ENCODE measurements at places on chromosomes 1 and 21.

DNA sequence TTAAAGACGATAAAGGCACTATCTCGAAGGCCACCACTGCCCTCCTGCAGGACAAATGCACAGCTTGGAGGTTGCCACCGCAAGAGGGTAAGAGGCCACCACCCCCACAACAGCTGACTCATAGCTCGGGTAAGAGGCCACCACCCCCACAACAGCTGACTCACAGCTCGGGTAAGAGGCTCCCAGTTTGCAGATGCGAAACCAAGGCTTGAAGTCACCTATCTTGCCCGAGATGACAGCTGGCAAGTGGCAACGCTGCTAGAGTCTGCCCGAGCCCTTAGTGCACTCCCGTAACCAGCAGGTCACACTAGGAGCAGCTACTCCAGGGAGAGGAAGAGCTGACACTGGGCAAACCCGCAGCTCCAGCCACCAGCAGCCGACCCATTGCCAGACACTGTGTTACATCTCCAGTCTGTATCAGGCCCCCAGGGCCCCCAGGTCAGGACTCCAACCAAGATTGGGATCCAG lies 17.1 kb upstream of the SPSB1 start:
- DNase-seq, result peak; percentile 79

DNA sequence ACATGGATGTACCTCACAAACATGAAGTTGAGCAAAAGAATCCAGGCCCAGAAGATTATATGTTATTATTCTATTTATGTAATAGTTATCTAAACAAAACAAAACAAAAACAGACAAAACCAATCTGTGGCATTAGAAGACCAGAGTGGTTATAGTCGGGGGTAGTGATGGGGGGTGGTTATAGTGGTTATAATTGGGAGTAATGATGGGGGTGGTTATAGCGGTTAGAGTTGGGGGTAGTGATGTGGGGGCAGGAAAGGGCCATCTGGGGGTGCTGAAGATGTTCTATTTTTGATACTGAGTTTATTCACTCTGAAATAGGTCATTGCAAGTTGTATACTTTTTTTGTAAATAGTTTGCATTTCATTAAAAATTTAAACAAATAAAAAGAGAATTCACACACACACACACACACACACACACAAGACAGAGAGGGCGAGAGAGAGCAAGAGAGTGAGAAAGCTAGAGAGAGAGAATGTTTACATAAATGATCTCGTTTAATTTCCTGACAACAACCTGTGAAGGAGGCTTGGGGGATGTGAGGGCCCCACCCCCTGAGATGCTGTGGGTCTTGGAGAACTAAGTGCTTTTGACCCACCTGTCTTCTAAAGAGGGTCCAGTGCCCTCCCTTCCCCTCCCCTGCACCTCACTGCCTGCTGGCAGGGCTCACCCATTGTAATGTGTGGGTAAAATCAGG lies 37.4 kb downstream of the RHOU start:
- DNase-seq, result no peak

GRCh38 chr1:150237746-150238145 lies 1.8 kb upstream of the ANP32E start:
- DNase-seq, result no peak

DNA sequence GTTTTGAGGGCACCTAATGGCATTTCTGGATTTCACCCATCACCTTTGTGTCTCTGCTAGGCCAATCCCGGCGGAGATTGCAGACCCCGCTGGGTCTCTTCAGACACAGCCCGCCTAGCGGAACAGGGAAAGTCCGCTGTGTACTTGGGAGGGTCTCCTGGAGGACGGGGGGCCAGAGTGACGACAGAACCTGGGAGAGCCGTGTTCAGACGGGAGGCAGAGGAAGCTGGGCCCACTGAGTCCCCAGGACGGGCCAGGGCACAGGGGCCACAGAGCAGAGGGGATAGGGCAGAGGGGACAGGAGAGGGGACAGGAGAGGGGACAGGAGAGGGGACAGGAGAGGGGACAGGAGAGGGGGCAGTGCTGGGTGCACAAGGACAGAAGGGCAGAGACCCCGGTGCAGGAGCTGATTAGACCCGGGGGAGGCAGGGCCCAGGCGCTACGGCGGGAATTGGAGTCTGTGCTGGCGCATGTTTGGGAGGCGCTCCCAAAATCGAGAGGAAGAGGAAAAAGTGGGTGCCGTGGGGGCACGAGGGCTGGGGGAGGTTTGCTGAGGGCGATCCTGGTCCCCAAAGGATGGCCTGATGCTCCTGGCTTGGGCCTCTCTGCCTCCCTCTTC lies 12.7 kb downstream of the TRPM2 start:
- no peak for DNase-seq

- no peak for DNase-seq
Measured at GRCh38 chr1:22815421-22816066, 104.9 kb downstream of the EPHB2 start.

DNA sequence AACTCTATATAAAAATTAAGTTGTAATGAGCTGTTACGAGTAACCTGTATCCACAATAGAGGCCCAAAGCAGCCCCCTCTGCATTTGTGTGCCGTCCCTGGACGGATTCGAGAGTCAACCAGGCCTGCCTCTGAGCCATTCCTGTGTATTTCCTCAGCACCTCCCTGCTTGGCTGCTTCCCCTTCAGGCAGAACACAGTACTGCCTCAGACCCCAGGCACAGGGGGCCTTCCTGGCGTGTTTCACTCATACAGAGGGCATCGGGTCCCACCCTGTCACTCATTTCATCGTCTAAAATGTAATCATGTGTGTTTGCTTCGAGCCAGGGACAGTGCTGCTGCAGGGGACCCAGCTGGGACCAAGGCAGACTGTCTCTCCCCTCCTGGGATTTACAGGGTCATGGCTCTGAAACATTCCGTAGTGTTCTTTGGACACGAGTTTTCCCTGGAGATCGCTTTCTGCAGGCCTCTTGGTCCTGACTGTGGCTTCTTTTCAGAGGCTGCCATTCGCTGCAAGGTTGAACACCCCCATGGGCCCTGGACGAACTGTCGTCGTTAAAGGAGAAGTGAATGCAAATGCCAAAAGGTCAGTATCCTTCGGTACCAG lies 19.4 kb downstream of the LGALS8 start:
- DNase-seq, result no peak

- no peak for DNase-seq
Measured at GRCh38 chr1:204507317-204508105, 8.7 kb upstream of the MDM4 start.

DNA sequence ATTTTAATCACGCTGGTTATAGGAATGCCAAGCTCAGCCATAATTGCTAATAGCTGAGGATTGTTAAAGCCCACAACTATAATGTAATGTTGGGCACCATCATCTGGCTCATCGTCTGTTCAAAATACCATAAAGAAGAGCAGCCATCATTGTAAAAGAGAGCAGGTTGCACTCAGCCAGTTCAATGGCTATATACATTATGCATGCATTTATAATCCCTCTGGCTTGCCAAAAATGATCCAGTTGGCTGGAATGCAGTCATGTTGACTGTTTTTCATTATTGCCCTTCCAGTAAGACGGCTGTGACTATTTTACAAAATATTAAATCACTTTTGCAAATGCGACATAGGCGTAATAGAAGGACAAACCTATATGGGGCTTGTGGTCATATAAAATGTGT lies 85.3 kb downstream of the SPAG17 start:
- DNase-seq, result no peak

DNA sequence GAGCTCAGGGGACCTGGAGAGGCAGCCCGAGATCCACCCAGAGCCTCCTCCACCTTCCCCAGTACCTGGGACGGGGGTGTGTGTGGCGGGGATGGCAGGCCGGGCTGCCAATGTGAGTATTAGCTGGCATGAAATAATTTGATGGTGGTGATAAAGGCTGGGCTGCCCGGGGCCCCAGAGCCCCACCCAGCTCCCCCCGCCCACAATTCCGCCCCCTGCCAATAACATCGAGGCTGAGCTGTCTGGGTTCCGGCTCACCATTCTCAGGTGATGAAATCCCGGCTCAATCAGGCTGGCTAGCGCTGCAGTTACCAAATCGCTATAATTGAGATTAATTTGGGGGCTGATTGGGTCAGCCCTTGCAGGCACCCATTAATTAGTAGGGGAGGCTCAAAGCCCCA lies 103.8 kb upstream of the CASZ1 start:
- no peak for DNase-seq

DNA sequence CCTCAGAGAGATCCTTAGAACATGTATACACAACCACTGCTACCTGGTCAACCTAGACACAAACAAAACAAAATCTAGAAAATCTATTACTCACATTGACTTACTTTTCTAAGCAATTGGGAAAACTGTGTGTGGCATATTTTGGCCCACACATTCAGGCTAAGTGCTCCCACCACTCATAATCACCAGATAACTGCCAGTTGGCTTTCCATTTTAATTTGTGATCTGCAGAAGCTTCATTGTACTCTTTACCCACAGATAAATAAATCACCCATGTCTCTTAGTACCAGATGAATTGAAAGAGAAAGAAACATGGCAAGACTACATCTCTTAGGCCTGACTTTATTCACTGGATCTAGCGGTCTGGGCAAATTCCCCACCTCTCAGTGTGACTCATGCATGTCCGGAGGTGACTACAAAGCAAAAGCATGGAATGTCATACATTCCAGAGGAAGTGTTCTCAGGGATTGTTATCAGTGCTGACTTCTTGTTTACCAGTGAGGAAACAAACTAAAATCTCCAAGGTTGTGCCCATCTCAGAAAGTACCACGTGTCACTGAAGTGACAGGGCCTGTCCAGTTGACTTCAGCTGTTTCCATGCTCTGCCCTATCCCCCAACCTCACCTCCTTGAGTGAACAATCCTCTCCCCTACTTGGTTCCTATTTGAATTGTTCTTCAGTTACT lies 52.4 kb upstream of the BCL10 start:
- DNase-seq, result no peak

DNA sequence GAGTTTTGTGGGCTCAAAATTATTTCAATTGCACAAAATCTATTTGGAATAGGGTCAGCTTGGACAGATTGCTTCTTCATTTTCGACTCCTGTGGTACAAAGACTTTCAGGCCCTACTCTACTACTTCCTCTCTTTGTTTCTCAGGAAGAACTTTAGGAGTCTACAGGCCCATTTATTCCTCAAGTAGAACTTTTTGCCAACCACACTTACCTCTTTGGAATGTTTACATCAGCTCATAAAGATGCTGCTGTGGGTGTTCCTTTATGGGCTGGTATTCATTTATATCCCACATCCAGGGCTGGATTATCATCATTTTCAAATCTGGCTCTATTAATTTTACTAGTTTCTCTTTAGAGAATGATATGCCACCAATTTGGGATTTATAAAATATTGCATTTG lies 46.3 kb upstream of the TNFSF18 start:
- DNase-seq, result no peak

GRCh38 chr1:172960454-172961208 lies 90.1 kb downstream of the TNFSF18 start:
- no peak for DNase-seq

DNA sequence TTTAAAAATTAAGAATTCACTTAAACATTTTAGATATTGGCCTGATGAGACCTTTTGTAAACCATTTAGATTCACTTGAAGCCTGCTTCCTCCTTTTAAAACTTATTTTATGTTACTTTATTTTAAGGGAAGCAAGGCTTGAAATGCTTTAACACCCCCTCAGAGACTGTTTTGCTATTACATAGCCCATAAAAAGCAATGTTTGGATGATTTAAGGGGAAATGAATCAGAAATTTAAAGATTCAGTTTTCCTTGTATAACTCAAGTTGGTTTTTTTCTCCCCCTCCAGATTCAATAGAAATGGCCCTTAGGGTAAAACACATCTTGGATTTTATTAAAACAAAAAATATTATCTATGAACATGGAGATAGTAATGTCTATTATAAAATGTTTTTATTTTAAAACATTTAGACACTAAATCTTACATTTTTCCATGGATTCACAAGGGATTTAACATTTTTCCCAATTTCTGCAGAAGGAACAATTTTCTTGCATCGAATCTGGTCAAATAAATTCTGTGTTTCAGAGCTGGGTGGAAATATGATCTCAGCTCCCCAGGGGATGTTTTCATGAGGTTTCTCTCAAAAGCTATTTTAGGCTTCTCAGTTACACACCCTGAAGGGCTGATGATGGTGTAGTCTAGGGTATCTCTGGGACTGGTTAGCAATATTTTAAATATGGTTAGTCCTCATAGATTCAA lies 69.3 kb upstream of the WARS2 start:
- DNase-seq, result no peak

- DNase-seq, result no peak
Measured at GRCh38 chr21:43981151-43981870, 30.8 kb upstream of the TRAPPC10 start.

- DNase-seq, result no peak
Measured at GRCh38 chr1:17874231-17874630, 119.1 kb downstream of the ACTL8 start.

GRCh38 chr1:180177931-180178330 lies 23.3 kb downstream of the QSOX1 start:
- DNase-seq, result no peak

- no peak for DNase-seq
Measured at GRCh38 chr1:89887270-89887669, 66.4 kb downstream of the LRRC8D start.

- no peak for DNase-seq
Measured at GRCh38 chr1:169113613-169114119, 7.2 kb downstream of the ATP1B1 start.

DNA sequence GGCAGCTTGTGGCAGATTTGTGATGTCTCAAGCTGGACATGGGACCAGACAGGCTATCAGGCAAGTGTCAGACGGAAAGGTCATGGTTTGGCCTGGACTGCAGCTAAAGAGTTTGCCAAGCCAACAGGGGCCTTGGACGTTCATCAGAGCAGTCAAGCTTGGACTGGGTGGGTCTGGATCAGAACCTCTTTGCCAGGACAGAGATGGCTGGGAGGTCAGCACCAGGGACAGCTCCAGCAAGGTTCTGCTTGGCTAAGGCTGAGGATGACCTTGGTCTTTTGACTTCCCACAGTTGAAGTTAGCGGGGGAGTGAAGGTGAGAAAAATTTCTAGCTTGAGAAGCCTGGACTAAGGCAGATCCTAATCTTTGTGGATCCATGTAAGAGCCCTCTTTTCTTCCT lies 68.1 kb downstream of the GRIK3 start:
- DNase-seq, result no peak

DNA sequence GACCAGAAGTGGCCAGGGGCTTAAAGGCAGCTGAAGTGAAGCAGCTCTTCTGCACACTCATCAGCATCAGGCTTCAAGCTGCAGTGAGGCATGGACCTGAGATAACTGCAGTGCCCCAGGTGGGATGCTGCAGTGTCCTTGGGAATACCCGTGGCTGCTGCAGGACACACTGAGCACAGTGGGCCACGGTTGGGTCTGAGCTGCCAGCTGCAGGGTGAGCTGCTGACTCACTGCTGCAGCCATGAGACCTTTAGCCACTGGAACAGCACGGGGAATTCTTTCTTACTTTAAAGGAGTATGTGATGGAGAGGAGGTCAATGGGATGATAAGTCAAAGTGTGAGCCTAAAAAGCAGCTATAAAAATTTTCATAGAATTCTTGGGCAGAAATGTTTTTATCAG lies 102.1 kb downstream of the XCL2 start:
- no peak for DNase-seq

DNA sequence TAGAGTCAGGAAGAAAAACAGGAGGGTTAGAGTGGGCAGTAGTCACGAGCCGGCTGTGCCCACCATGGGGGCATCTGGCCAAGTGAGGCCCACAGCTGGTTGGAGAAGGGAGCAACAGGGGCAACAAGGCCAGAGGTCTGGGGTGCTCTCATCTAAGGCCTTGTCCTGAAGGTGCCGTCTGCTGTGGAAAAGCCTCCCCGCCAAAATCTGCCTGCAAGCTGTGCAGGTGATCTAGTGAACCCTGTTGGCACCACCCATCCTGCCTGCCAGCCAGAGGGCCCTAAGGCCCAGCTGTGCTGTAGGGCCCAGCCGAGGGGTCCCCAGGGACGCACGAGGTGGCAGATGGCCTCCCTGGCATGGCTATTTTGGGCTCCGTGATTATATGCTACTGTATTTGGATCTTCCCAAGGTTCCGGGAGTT lies 51.3 kb downstream of the LGR6 start:
- DNase-seq, result no peak
